Activated naive CD8-positive, alpha-beta T cell treated with anti-CD3 and anti-CD28 coated beads, Interleukin-2, amount 10 ng/mL, durations not matched to agents 7 days and 5 days (primary cell): ENCODE measurements at places on chromosomes 6 and 20. TPM values are rescaled to one million over a fixed set of nuclear protein-coding genes. Genes with fewer than 3 reads are reported as not detected.
A peak's percentile ranks its signal among the peaks of the same experiment; 100 is the strongest.

DNA sequence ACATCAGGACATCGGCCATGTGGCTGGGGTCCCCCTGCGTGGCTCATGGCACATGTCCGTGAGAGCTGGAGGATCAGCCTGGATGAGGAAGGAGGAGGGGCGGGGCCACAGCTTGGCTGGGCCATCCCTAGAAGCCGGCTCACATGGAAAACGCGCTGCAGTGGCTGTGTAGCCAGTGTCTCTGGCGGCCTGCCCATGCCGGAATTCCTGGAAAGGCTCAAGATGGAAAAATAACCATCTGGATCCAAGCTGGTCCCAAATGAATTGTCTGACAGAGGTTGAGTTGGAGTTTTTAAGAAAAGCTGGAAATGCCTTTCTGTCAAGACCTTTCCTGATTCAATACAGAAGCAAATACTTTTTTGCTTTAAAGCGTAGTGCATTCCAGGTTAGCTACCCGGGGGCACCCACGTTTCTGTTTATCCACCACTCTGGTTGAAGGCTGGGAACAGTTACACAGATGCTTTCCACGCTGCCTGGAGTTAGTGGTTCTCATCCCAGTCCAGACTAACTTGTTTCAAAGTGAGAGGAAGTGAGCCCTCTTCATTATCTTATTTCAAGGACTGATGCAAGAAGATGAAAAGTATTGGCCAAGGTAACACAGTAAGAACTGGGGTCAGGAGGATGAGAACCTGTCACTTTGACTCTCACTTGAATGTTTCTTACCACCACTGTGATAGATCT is 99.0 kb downstream of the GMPR start:
- no peak for DNase-seq

- no peak for DNase-seq
Observed at GRCh38 chr6:136103763-136104311, 146.3 kb downstream of the MTFR2 start.

GRCh38 chr20:3071610-3072529 is at the start of gene OXT:
Gene OXT (plus strand): TSS chr20:3071620. CDS start chr20:3071656, 36 bp downstream.
- peak; percentile 70 for DNase-seq

DNA sequence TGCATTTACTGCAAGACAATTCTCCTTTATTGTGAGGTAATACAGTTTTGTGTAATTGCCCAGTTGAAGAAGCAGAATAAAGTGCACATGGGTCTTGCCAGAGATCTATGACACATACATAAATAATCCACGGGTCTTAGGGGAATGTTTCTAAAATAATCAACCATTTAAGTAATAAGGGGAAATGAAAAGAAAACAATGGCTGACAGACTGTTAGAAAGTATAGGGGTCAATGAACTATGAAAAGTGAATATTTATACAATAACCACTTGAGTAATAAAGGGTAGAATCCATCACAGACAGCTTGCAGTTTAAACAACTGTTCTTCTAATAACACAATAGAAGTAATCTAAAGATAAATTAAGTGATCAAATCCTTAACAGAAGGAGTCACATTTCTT is 477.2 kb downstream of the EYS start:
- no peak for DNase-seq

DNA sequence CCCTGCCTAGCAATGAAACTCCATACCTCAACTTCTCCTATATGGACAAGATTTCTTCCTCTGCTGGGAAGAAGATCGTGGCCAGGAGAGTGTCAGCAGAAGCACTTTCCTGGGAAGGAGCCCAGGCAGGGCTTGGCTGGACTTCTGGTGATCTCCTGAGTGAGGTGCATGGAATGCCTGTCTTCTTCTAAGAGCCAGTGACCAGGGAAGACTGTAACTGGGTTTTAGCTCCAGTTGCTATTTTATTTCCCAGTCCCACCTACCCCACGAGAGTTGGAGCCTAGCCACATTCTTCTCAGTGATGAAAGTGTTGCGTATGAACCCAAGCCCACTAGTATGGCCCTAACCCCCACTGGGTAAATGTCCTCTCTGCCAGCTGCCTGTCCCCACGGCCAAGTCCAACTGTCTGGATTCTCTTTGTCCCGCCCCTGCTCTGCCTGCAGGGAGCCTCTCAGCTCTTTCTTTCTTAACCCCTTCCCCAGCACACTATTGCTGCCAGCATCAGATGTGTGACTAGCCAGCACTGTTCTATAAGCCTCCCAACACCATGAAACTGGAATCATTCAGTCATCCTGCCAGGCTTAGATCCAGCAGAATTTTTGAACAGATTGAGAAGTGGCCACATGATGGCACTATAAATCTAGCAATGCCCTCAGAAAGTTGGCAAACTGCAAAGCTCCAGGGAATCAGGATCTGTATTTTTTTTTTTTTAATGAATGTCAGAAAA is 69.8 kb upstream of the FAM184A start:
- DNase-seq = no peak

- no peak for DNase-seq
Observed at GRCh38 chr6:11575408-11576033, 38.0 kb downstream of the TMEM170B start.

Gene NXT1
- total RNA-seq = 29.9 TPM

- DNase-seq = no peak
Observed at GRCh38 chr6:5989141-5989723, 17.5 kb downstream of the NRN1 start.

GRCh38 chr6:3208098-3208774 is 19.2 kb downstream of the TUBB2B start:
- no peak for DNase-seq

Gene FOXF2
- not detected for total RNA-seq
